Motor neuron (in vitro differentiated cells): ENCODE measurements at places on chromosomes 5 and 9. TPM values are rescaled to one million over a fixed set of nuclear protein-coding genes. Genes with fewer than 3 reads are reported as not detected.

- ATAC-seq, result no peak
These were observed 126.1 kb downstream of the SEMA5A start for GRCh38 chr5:9419794-9420193.

- peak; percentile 86 for ATAC-seq
These were observed 343.4 kb upstream of the CDH6 start for GRCh38 chr5:30849931-30850710.

DNA sequence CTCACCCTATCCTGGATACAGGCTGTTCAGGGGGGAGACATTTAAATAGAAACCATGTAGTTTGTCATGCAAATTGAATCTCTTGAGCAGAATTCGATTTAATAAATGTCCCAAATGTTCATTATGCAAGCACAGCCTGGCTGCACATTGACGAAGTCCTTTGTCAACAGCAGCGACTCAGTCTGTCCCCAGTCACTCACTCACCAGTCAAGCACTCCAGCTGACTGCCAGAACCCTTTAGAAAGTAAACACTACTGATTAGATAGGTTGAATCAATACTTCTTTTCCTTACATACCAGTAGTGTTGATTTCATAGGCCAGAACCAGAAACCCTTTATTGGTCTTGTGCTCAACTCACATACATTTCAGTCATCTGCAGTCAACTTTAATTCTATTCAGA, 27.5 kb downstream of the CDH6 start:
- ATAC-seq, result no peak

DNA sequence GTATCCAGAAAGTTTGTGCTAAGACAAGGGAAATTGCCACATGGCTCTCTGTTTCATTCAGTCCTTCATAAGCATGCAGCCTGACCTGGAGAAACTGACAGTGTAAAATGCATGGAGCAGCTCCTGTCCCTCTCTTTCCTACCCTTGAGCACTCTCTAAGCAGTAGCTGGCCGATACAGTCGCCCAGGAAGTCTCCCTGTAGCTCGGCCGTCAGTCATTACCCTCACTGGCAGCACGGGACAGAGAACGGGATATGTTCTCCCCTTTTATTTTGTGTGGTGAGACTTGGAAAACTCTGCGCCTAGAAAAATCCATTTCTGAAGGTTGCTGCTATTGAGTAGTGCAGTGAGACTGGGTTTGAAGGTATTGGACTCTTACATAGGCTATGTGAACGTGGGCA, 56.8 kb upstream of the KCNMB1 start:
- ATAC-seq, result no peak

DNA sequence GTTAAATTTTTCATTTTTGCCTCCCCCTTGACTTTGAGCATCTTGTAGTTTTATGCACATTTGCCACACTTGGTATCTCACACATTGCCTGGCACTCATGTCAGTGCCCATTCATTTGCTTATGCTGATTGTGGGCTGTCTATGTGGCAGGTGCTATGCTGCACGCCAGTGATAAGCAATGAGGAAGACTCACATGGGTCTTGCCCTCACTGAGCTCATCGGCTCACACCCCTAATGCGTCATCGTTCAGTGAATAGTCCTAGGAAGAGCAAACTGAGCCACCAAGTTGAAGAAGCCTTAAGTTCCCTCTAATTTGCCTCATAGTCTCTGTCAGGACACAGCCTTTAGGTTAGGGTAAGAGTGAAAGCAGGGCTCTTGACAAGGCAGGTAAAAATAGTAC, 209.4 kb upstream of the IL12B start:
- ATAC-seq, result no peak

DNA sequence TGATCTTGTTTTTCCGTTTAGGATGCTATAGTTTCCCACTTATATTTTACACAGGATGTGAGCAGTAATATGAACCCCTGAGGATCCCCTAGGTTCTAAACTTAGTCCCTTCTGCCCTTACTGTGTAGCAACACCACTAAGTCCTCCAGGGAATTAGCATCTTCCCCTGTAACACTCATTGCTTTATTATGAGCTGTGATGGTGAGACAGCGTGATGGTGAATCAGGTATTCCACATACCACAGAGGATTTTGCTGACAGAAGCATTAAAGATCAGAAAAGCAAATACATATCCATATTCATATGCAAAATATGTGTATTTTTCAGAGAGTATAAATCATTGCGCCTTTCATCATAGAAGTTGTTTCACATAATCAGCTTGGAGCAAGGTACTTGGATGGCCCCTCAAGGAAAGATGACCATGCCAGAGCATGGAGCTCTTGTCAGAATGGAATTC, 317.0 kb downstream of the ICE1 start:
- no peak for ATAC-seq

DNA sequence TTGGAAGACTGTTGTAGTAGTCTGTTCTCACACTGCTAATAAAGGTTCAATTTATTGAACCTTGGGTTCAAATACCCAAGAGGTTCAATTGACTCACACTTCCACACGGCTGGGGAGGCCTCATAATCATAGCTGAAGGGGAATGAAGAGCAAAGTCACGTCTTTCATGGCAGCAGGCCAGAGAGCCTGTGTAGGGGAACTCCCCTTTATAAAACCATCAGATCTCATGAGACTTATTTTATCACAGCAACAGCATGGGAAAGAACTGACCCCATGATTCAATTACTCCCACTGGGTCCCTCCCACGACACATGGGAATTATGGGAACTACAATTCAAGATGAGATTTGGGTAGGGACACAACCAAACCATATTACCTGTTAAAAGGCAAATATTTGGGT, 268.2 kb downstream of the TMEM167A start:
- peak; percentile 51 for ATAC-seq

DNA sequence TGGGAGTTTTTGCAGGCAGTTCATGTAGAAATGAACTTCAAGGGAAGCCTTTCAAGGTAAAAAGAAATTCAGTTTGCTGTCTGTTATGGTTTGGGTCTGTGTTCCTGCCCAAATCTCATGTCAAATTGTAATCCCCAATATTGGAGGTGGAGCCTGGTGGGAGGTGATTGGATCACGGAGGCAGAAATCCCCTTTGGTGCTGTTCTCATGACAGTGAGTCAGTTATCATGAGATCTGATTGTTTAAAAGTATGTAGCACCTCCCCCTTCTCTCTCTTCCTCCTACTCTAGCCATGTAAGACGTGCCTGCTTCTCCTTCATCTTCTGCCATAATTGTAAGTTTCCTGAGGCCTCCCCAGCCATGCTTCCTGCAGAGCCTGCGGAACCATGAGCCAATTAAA, 341.4 kb downstream of the ARHGEF28 start:
- ATAC-seq, result no peak

DNA sequence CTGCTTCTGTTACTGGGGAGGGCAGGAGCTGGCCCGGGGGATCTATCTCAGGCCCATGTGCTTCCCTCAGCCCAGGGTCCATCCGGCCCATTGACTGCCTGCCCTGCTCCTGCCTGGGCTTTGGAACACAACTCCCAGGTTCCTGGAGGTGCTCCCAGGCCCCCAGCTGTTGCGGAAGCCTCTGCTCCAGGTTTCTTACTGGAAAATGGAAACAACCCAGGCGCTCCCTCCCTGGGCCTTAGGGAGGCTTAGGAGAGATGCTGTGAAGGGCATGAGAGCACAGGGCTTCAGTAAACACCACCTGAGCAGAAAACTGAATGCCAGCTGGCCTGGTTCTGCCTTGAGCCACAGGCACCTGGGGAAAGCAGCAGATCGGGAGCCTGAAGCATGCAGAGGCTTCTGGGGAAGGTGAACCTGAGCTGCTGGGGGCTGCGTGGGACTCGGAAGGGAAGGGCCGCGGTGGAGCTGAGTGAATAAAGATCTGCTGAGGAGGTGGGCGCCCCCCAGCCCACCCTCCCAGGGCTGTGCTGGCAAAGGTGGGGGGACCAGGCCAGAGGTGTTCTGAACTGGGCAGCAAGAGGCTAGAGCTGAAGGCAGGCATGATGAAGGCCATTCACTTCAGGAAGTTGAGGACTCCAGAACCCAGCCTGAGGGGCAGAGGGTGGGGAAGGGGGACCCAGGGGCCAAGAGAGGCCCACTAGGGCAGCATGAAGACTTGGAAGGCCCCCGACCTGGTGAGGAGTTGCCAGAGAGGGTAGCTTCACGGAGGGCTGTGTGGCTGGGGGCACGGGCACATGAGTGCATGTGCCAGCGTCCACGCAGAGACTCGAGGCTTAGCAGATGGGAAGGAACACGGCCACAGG, 64.8 kb downstream of the SHB start:
- ATAC-seq, result no peak

- no peak for ATAC-seq
These were observed 154.3 kb upstream of the TBC1D2 start for GRCh38 chr9:98409719-98410118.

GRCh38 chr9:109699019-109699418, 81.0 kb upstream of the PALM2AKAP2 start:
- ATAC-seq, result no peak

DNA sequence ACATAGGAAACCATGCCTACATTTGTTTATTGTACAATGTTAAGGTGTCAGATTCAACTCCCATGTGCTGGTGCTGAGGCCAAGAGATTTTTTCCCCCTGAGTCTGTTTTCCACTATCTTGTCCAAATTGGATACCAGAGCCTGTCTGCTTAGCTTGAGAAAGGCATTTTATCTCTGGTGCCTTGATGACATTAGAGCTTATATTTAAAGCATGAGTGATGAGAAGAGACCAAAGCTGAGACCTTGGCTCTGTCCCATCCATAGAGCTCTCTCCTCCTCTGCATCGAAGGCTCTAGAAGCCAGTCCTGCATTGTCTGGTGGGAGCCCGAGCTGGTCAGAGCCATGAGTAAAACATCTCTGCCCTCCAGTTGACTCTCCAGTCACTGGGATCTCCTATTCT, 10.4 kb upstream of the PPP2CA start:
- no peak for ATAC-seq

GRCh38 chr5:145947581-145947980, 11.2 kb downstream of the SH3RF2 start:
- no peak for ATAC-seq

DNA sequence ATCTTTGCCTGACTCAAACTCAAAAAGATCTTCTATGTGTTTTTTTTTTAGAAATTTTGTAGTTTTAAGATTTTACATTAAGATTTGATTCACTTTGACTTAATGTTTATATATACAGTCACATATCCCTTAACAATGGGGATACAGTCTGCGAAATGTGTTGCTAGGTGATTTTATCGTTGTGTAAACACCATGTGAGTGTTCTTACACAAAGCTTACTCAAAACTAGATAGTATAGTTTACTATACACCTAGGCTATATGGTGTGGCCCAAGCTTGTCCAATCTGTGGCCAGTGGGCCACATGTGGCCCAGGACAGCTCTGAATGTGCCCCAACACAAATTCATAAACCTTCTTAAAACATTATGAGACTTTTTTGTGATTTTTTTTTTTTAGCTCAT, 131.9 kb downstream of the CWC27 start:
- no peak for ATAC-seq

DNA sequence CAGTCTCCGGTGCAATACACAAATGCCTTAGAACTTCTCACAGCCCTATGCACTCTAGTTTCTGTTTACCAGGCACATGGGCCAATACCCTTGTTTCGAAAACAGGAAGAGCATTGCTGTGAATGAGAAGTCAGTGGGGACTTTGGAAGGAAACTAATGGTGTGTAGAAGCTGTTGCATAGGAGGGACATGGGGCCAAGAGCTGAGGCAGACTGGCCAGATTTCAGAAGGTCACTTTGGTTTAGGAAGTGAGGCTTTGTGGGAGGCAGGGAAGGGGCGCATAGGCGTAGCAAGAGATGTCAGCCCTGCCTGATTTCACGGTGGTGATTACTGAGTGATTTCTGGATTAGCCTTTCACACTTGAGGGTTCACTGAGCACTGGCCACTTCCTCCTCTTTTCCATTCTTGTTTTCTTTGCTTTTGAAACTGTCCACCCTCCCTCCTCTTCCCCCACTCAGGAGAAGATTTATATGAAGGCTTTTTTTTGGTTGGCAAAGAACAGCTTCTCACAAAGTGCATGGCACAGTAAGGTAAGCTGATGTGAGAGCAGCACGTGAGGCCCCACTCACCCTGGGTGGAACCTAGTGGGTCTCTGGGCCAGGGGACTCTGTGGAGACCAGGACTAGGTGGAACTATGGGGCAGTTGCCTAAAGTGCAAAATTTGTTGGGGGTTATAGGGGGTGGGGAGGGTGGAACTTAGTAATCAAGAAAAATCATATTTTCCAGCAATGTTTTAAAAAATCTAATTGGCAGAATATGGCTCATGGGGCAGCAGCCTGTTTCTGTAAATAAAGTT, 6.1 kb upstream of the TMEM252 start:
- ATAC-seq, result no peak

DNA sequence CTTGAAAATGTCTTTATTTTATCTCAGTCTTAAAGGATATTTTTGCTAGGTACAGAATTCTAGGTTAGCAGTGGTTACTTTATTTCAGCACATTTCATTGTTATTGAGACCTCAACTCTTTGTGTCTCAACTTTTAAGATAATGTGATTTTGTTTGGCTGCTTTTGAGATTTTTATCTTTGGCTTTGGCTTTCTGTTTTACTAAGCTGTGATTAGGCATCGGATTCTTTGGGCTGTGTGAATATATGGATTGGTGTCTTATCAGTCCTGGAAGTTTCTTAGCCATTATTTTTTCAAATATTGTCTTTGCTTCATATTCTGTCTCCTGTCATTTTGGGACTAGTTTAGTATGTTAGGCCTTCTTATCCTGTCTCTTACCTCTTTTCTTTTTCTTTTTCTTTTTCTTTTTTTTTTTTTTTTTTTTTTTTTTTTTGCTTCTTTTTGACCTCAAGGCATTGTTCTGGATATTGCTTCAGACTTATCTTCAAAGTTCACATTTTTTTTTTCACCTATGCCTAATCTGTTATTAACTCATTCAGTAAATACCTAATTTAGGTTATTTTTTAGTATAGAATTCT, 20.1 kb upstream of the APC start:
- no peak for ATAC-seq

The GABRA6 gene
- 0.22 TPM in 1 of 2 replicates, not detected in the other for total RNA-seq

The GMCL2 gene
- 0.16 TPM in 1 of 2 replicates, not detected in the other for total RNA-seq

The FAM78A gene
- 0.90 and 2.0 TPM in 2 replicates for total RNA-seq

The VAV2 gene
- total RNA-seq, result 5.2 and 6.5 TPM in 2 replicates

The FUT7 gene
- 0.14 and 0.26 TPM in 2 replicates for total RNA-seq

The CORO2A gene
- total RNA-seq, result 2.8 TPM in 2 replicates
